ENCODE measurements at places on chromosomes 16 and 17. TPM values are rescaled to one million over a fixed set of nuclear protein-coding genes. Genes with fewer than 3 reads are reported as not detected.
A peak's percentile ranks its signal among the peaks of the same experiment; 100 is the strongest.

Gene INCA1
- 4.9 TPM for polyA plus RNA-seq

Gene WFDC1
- 1.1 TPM for polyA plus RNA-seq

Gene CA5A
- 0.18 TPM for polyA plus RNA-seq

Gene CTRL
- polyA plus RNA-seq = 3.1 TPM

Gene TP53TG3F
- polyA plus RNA-seq = not detected

Gene ATP1B2
- polyA plus RNA-seq = 33.8 TPM

- no peak for DNase-seq
Observed at GRCh38 chr16:87583453-87584131, 18.7 kb upstream of the JPH3 start.

DNA sequence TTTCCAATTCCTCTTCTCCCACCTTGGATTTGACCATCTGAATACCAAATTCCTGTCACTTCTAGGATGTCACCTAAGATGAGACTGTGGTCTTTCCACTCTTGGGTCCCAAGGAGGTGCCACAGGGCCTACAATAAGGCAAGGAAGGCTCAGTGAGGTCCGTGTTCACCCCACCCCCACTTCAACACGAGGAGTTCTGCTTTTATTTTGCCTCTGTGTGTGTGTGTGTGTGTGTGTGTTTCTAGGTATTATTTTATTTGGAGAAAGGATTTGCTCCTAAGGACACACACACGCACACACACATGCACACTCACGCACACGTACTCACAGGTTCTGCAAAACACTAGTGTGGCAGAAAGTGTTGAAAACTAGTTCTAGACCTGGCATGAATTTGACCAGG lies 24.5 kb upstream of the PHOSPHO1 start:
- no peak for DNase-seq

- DNase-seq = no peak
Observed at GRCh38 chr16:7964167-7964566, 626.1 kb downstream of the TMEM114 start.

DNA sequence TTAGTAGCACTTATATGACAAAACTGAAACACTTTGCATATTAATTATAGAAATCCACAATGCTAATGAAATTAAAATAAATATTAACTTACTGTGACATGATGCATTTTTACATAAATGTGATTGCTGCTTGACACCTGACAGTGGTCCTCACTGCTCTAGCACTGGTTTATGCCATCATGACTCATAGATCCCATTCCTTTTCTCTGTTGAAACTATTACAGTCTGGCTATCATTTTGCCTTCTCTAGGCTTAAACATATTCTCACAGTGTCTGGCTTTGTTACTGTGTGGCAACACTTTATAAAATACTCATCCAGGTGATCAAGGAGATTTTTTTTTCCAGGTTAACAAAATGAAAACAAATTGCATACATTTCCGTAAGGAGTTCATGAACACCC lies 108.0 kb downstream of the MRTFB start:
- no peak for DNase-seq

GRCh38 chr16:46857368-46857945 lies 26.5 kb upstream of the C16orf87 start:
- peak; percentile 35 for DNase-seq

DNA sequence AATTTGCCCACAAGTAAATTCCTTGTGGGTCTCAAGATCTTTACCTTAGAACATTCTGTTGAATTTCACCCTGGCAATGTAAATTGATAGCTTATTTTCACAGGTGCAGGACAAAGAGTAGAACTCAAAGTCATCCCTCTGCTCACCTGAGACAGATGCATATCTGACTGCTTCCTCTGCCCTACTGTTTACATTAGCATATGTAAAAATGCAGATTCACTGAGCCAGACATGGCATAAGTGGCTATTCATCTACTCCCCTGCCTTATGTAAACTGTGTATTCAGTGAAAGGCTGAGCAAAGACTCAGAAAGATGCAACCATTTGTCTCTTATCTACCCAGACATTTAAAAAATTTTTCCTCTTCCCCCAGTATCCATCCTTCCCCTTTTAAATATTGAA lies 22.3 kb upstream of the MILR1 start:
- no peak for DNase-seq

DNA sequence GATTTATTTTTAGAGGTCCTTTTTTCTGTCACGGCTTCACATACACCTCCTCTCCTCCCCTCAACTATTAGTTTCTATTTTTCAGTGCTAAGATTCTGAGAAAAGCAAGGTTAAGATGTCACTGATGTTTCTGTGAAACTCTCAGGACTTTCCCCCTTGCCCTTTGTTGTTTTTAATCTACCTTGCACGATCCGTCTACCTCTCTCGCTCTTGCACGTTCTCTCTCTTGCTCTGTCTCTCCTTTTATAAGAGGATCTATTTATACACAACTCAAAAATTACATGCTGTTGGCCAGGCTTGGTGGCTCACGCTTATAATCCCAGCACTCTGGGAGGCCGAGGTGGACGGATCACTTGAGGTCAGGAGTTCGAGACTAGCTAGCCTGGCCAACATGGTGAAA lies 43.6 kb downstream of the RPA1 start:
- no peak for DNase-seq

DNA sequence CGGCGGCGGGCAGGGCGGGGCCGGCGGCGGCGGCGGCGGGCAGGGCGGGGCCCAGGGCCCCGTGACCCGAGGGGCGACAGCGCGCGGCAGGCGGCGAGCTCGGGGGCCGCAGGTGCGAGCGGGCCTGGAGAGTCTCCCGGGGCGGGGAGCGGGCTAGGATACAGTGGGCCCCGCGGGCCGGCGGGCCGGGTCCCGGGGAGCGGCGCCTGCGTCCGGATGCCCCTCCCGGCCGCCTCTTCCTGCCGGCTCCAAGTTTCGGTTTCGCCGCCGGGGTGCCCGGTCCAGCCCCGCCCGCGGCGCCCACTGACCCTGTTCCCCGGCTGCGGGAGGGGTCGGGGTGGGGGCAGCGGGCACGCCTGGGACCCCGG lies at the start of gene RNF213:
Gene RNF213, plus strand, starts transcription at position 62 of the 368 bp plus-strand sequence. CDS start 2,830 bp downstream, outside the sequence.
- DNase-seq = peak; percentile 42

GRCh38 chr16:49855822-49856671 lies at the start of gene ZNF423:
Gene ZNF423, minus strand, starts transcription at chr16:49856112. Its CDS starts 338 bp downstream, at chr16:49855774.
- no peak for DNase-seq

GRCh38 chr16:75203096-75203495 lies 3.9 kb downstream of the CTRB2 start:
- no peak for DNase-seq

- DNase-seq = no peak
Observed at GRCh38 chr16:68246666-68247065, 1.5 kb downstream of the PLA2G15 start.

DNA sequence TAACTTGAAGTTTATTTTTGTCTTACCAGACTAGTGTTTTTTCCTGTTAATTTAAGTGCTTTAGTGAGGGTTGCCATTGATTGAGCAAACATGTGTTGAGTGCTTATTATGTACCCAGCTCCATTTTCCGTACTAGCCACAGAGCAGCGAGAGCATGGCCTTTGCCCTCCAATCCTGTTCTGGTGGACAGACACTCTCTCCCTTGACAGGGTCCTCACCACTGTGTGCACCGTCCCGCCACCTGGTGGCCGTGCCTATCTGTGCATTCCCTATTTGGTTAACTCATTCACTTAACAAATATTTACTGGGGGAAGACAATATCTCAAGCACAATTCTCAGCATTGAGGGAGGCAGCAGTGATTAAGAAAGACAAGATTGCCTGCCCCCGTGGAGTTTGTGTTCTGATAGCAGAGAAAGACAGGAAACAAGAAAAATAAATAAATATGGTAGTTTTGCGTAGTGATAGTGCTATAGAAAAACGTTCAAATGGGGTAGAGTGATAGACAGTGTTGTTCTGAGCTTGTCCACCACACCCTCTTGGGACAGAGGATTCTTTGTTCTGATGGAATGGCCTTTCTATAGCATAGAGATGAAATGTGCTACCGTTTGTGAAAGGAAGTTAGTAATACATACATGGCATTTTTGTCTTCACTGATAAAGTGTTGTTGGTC lies 13.0 kb downstream of the CDH13 start:
- DNase-seq = peak; percentile 15

- peak; percentile 65 for DNase-seq
Observed at GRCh38 chr16:67301080-67301782, 21.9 kb downstream of the PLEKHG4 start.

- DNase-seq = no peak
Observed at GRCh38 chr16:77069929-77070328, 121.1 kb upstream of the MON1B start.
